Neural progenitor cell (in vitro differentiated cells): ENCODE measurements at places on chromosomes 3 and 15.

DNA sequence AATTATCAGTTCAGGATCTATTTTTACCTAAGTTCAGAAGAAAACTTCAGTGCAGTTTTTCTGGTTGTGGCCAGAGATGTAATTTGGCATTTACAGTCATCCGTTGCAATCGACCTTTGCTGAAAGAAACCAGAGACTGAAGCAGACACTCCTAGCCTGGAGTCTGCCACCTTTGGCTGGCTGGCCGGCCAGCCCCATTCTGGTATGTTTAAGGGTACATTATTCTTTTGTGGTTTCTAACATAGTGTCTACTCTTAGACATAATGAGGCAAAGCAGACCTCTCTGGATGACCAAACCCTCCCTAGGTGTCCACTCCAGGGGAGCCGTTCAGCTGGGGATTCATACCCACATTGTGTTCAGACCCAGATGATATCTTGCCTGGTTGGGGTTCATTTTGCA lies 275.9 kb upstream of the TPM1 start:
- no peaks in the 10 kb centered on the region for H3K36me3 ChIP-seq
- DNase-seq = no peak
- H3K4me1 ChIP-seq = no peaks in the 10 kb centered on the region
- no peaks in the 10 kb centered on the region for H3K27me3 ChIP-seq
- no peak overlapping the region for H3K4me3 ChIP-seq

- H3K36me3 ChIP-seq = peaks cover 7% of the 10 kb centered on the region
- H3K4me1 ChIP-seq = peaks cover 22% of the 10 kb centered on the region
- peak; percentile 92 for DNase-seq
- H3K4me3 ChIP-seq = peak within 1 kb of the TSS; percentile 99
- no peaks in the 10 kb centered on the region for H3K27me3 ChIP-seq
These were observed at the start of gene NR2C2 for GRCh38 chr3:14947100-14947885. NR2C2 (plus strand) TSS chr3:14947583; CDS start chr3:15003915, 56,332 bp downstream.

GRCh38 chr3:186236357-186237020 lies 125.5 kb downstream of the DGKG start:
- H3K36me3 ChIP-seq = no peaks in the 10 kb centered on the region
- H3K4me1 ChIP-seq = no peaks in the 10 kb centered on the region
- peaks cover 8% of the 10 kb centered on the region for H3K27me3 ChIP-seq
- H3K4me3 ChIP-seq = no peak overlapping the region

DNA sequence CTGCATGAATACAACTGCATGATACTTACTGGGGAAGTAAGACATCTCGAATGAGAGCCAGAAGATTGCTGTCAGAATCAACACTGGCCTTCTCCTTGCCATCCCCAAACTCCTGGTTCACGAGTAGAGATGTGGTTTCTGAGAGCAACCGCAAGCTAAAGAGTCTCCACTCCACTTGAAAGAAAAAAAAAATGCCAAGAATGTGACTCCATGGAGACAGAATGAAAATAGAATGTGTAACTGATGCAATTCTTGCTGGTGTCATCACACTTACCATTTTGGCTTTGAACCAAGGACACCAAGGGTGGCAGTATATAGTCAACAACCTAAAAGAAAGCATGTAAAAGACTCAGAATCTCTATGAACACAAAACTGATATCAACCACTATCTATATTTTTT lies 280.4 kb downstream of the ULK4 start:
- DNase-seq = no peak
- no peak overlapping the region for H3K27ac ChIP-seq
- no peak overlapping the region for H3K4me3 ChIP-seq
- H3K4me1 ChIP-seq = no peaks in the 10 kb centered on the region
- H3K27me3 ChIP-seq = no peaks in the 10 kb centered on the region

DNA sequence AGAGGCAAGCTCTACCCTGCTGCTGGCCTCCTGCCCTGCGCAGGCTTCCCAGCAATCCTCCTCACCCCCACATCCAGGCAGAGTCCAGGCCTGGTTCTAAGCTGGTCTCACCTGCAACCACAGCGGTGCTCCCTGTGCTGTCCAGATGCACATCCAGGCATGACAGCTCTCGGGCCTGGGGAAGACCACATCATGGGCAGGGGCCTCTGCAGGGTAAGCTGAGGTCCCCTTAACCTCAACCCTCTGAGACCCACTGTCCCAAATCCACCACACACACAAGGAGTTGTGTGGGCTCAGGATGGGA lies 10.8 kb downstream of the PLA2G4D start:
- H3K27ac ChIP-seq = no peak overlapping the region
- DNase-seq = no peak
- H3K4me3 ChIP-seq = no peak overlapping the region
- H3K4me1 ChIP-seq = peaks cover 23% of the 10 kb centered on the region
- peaks cover 8% of the 10 kb centered on the region for H3K27me3 ChIP-seq

- H3K4me3 ChIP-seq = peak overlapping the region; percentile 83
- H3K36me3 ChIP-seq = no peaks in the 10 kb centered on the region
- no peak overlapping the region for H3K27ac ChIP-seq
- H3K4me1 ChIP-seq = peaks cover 24% of the 10 kb centered on the region
- H3K27me3 ChIP-seq = no peaks in the 10 kb centered on the region
- DNase-seq = no peak
These were observed 984 bp upstream of the DUT start for GRCh38 chr15:48330105-48330785.

- H3K36me3 ChIP-seq = no peaks in the 10 kb centered on the region
- DNase-seq = peak; percentile 76
- H3K4me1 ChIP-seq = peaks cover 24% of the 10 kb centered on the region
- peaks cover 21% of the 10 kb centered on the region for H3K27me3 ChIP-seq
- no peak overlapping the region for H3K4me3 ChIP-seq
These were observed 4.8 kb upstream of the CSK start for GRCh38 chr15:74776821-74777768.

DNA sequence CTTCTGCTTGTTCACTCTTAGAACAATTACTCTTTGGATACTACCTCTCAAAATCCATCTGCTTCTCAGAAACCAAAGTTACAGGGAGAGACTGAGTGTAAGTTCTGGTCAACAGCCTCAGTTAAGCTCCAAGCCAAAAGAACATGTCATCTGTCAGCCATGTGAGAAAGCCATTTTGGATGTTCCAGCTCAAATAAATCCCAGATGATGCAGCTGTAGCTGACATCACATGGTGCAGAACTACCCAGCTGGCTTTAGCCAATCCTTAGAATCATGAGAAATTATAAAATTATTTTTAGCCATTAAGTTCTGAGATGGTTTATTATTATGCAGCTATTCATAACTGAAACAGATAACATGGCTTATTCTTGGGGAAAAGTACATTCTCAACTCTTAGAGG lies 696.0 kb downstream of the ZNF385D start:
- no peak for DNase-seq
- H3K4me1 ChIP-seq = peaks cover 4% of the 10 kb centered on the region
- no peaks in the 10 kb centered on the region for H3K27me3 ChIP-seq
- H3K4me3 ChIP-seq = no peak overlapping the region
- no peak overlapping the region for H3K27ac ChIP-seq
